ENCODE measurements at places on chromosomes 5 and 9. TPM values are rescaled to one million over a fixed set of nuclear protein-coding genes. Genes with fewer than 3 reads are reported as not detected.

FAM163B gene
- not detected for total RNA-seq

C9orf153 gene
- 0.45 TPM for total RNA-seq

BAAT gene
- total RNA-seq, result not detected

MEIKIN gene
- total RNA-seq, result not detected

MEGF10 gene
- not detected for total RNA-seq

SPATA31A3 gene
- total RNA-seq, result not detected

SLC6A7 gene
- total RNA-seq, result not detected

GGTA1 gene
- total RNA-seq, result 0.18 TPM

IL9 gene
- not detected for total RNA-seq

MUSK gene
- not detected for total RNA-seq

Data from fibroblast of the aortic adventitia (primary cell).